Activated CD8-positive, alpha-beta T cell treated with anti-CD3 and anti-CD28 coated beads for 36 hours (primary cell): ENCODE measurements at places on chromosomes 2 and 18. TPM values are rescaled to one million over a fixed set of nuclear protein-coding genes. Genes with fewer than 3 reads are reported as not detected.

LYG2 gene
- total RNA-seq, result not detected

GRCh38 chr2:151906633-151906998 lies 78.4 kb upstream of the ARL5A start:
- no peak overlapping the region for H3K4me3 ChIP-seq
- no peaks in the 10 kb centered on the region for H3K4me1 ChIP-seq
- peaks cover 8% of the 10 kb centered on the region for H3K27me3 ChIP-seq
- DNase-seq, result no peak

GRCh38 chr18:44374966-44375365 lies 305.7 kb upstream of the SETBP1 start:
- no peaks in the 10 kb centered on the region for H3K27me3 ChIP-seq
- no peaks in the 10 kb centered on the region for H3K36me3 ChIP-seq
- DNase-seq, result no peak
- no peak overlapping the region for H3K27ac ChIP-seq
- H3K4me3 ChIP-seq, result no peak overlapping the region

DNA sequence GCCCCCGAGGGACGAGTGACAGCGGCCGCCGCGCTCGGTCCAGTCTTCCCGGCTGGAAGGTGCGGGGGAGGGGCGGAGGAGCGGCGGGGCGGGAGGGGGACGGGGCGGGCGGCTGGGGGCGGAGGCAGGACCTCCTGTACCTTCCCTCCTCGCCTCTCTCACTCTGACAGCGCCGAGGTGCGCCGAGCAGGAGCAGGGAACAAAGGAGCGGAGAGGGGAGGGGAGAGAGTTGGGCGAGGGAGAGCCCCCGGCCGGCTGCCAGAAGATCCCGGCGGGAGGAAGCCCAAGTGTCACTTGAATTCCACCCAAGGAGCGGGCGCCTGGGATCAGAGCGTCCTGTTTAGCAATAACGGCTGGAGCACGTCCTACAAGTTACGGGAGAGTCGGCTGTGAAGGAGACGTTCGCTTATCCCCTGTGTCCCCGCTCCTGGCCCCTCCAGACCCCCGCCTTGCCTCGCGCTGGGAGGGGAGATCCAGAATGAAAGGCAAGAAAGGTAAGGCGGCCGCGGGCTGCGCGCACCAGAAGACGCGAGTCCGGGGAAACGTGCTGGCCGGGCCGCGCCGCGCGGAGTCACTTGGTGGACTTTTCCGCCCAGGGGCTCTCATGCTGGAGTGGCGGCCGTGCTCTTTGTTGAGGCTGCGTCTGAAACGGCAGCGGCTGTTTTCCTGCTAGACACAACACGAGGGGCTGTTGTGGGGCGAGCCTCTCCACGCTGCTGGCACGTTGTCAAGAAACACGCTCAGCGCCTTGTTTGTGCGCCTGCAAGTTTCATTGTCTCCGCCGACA lies at the start of gene TGIF1:
Gene TGIF1, plus strand, starts transcription at position 161 of the 787 bp plus-strand sequence. Its CDS starts 318 bp downstream, at position 479.
- H3K4me3 ChIP-seq, result peak within 1 kb of the TSS; percentile 94
- H3K36me3 ChIP-seq, result peaks cover 21% of the 10 kb centered on the region
- DNase-seq, result peak; percentile 71
- no peaks in the 10 kb centered on the region for H3K27me3 ChIP-seq

DNA sequence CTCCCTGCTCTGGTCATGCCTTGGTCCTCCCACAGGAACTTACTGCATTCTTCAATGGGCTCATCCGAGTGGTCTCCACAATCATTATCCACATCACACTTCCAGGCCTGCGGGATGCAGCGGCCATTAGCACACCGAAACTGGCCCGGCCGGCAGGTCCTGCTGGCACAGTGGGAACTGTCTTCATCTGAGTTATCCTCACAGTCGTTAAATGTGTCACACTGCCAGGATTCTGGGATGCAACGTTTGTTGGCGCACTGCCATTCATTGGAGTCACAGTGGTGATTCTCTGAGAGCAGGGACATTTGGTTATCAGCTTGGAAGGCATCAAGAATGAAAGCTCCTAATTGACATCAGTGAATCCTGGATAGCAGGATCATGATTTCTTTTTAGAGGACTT lies 104.5 kb downstream of the DHRS9 start:
- no peaks in the 10 kb centered on the region for H3K36me3 ChIP-seq
- H3K4me3 ChIP-seq, result no peak overlapping the region
- no peak overlapping the region for H3K27ac ChIP-seq
- peaks cover 11% of the 10 kb centered on the region for H3K27me3 ChIP-seq
- no peak for DNase-seq
